ENCODE measurements at places on chromosomes 4 and X.

GRCh38 chr4:176782794-176783193, 9.9 kb downstream of the VEGFC start:
- no peak for DNase-seq

DNA sequence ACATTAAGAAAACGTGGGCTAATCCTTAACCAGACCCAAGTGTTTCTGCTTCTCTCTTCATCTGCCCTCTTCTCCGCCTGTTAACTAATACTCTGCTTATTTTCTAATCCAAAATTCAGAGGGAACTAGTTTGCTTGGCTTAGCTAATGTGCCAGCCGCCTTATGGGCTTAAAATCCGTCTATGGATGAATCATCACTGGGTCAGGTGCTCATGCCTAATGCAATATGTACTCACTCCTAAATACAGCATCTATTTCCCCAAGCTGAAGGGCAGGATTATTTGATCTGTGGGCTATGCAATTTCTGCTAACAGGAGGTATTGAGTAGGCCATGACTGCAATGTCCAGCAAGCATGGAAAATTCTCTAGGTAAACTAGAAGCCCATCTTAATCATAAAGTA, 12.4 kb downstream of the DYNLT3 start:
- peak; percentile 23 for DNase-seq

DNA sequence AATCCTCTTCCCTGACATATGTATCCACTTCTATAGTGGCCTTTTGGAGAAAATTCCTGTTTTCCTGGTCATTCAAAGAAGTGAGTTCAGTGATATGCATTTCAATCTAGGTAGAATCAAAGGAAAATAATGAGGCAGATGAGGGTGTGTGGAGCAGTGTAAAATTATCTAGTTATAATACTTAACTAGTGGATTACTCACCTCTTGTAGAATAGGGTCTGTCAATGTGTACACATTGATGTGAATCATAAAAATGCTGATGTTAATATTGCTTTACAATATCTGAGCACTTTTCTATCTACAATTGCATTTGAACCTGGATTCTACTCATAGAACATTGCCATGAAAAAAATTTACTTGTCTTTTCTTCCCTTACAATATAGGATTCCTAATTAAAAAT, 293.5 kb downstream of the GBA3 start:
- DNase-seq: no peak

GRCh38 chr4:55553441-55554201, 6.9 kb upstream of the CLOCK start:
- DNase-seq: no peak

- no peak for DNase-seq
These were observed 19.3 kb upstream of the CPE start for GRCh38 chr4:165359506-165359905.
